ENCODE measurements at places on chromosomes 11 and 22.

- peak; percentile 45 for DNase-seq
Observed at GRCh38 chr11:2804701-2805387, 80.7 kb downstream of the CDKN1C start.

DNA sequence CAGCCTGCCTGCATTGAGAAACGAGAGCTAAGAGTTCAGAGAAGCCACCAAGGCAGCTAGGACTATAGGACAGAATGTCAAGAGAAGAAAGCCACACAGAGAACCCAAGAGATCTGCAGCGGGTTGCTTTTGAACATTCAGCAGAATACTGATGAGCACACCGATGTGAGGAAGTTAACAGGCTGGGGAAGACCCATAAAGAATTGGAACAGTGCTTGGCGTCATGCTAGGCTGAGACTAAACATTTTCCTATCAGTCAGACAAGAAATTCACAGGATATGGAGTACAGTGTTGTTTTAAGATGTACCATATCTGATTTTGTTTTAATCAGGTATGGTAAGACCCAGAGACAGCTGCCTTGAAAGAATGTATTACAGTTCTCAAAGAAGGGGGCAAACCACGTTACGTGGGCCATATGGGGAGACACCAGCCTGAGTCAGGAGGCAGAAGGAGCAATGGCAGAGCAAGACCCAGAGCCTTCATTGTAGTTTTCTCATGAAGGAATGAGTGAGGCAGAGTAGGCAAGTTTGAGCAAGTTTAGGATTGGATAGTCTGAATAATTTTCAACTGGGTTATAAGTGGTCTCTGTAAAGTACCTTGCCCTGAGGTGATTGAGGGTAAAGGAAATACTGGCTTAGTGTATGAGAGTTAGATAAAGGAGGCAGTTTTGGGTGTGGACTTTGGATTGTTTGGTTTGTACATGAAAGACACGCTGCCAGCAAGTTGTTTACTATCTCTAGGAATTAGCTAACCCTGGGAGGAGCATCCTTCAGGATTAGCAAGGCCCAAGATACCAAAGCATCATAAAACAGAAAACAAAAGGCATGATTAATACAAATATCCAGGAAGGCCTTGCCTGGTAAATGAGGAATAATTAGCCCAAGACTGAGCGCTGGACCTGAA is 14.3 kb downstream of the LRRC75B start:
- DNase-seq = no peak

GRCh38 chr11:12755510-12756453 is 81.6 kb downstream of the TEAD1 start:
- DNase-seq = no peak

DNA sequence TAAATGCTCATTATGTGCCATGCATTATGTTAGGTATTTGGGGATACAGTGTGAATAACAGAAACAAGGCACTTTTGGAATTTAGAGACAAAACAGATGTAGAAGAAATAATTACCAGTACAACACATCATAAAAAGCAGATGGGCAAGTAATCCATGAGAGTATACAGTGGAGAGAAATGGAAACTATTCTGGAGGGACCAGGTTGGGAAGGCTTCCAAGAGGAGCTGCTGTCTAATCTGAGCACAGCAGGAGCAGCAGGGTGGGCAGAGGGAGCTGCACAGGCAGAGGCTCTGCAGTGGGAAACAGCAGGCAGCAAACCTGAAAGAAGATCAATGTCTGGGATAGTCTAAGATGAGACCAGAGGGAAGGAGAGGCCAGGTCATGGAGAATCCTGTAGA is 268.7 kb upstream of the CCDC90B start:
- DNase-seq = peak; percentile 37

DNA sequence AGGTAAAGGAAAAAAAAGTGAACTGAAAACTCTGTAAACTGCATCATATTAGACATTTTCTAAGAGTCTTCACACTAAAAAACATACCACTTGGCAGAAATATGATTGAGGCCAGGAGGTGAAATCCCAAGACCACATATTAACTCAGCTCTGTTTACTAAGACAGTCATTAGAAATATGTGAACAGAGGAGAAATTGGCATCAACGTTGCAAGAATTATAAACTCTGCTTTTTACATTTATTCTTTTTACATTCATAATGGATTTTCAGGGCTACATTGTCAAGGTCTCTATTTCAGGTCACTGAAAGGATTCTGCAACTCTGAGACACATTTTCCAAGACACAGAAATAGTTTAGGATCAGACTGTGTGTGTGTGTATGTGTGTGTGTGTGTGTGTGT is 1364.0 kb downstream of the LRRC4C start:
- DNase-seq = no peak

DNA sequence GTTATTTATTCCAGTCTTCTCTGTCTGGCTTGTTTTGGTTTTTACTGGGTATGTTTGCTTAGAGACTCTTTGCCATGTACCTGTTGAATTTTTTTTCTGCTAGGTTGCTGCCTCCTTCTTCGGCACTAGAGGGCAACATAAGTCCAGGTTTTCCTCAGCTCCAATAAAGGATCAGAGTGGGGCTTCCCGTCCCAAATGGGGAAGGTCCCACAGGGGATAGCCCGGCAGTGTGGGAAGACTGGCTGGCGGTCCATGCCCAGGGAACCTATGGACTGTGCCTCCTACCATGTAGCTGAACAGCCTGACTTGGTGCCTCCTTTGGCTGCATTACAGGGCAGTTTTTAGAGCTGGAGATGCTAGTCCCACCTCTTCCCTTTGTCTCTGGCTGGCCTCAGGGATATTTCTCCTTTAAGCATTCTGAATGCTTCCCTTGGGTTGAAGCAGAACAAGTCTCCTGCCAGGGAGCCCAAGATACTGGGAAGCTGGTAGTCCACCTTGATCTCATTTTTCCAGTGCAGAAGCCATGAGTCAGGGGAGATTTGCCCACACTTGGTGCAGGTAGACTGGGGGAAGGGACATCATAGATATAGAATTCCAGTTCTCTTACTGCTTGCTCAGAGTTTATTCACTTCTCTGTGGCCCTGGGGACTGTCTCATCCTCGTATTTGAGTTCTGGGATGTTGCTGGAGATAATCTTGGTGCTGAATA is 60.2 kb downstream of the BRD1 start:
- DNase-seq = peak; percentile 18

DNA sequence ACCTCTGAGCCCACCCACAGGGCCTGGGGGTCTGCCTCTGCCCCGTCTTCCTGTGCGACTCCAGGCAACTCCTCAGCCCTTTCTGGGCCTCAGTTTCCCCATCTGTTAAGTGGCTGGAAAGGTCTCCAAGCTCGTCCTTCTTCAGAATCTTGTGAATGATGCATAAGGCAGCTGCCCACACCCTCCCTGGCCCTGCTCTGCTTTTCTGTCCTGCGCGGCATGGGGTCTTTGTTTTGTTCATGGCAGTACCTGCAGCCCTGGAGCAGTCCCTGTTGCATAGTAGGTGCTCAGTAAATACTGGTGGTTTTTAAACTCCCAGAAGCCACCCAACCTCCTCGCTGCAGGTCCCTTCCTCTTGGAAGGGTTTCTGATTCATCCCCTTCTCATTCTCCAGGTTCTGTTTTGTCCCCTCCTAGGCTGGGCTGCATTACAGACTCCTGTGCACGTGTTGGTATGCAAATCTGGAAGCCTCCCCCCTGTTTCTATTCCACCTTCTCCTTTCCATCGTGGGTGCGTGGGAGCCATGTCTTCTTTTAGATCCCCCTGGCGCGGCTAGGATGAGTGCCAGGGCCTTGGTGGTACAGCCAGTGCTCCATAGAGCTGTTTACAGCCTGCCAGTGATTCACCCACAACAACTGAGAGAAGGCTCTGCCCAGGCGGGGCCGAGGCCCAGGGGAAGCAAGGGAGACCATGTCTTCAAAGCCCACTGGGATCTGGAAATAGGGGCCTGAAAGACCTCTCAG is 19.3 kb upstream of the SYT7 start:
- DNase-seq = no peak

- no peak for DNase-seq
Observed at GRCh38 chr11:121226415-121227263, 65.9 kb upstream of the SC5D start.

DNA sequence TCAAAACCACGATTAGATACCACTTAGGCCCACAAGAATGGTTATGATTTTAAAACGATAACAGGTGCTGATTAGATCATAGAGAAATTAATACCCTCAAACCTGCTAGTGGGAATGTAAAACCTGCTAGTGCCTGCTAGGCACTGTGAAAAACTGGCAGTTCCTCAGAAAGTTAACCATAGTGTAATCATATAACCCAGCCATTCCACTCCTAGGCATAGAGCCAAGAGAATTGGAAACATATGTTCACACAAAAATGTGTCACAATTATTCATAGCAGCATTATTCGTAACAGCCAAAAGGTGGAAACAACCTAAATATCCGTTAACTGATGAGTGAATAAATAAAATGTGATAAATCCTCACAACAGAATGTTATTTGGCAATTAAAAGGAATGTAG is 122.2 kb upstream of the SYN3 start:
- DNase-seq = no peak

DNA sequence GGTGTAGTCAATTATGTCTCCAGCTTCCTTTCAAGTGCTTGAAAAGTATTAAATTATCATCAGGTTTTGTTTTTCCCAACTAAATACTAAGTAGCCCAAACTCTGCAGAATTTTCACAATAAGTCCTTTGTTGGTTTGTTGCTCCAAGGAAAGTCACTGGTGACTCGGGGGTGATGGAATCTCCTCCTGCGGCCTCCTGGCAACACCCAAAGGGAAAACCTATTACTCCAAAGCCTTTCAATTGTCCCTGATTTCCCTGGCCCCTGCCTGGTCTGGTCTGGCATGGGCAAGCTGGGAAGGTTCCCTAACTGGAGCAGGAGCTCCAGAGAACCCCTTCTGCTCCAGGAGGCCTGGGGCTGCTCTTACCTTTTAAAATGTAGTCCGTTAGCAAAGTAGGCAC is 47.9 kb downstream of the FEZ1 start:
- DNase-seq = no peak

DNA sequence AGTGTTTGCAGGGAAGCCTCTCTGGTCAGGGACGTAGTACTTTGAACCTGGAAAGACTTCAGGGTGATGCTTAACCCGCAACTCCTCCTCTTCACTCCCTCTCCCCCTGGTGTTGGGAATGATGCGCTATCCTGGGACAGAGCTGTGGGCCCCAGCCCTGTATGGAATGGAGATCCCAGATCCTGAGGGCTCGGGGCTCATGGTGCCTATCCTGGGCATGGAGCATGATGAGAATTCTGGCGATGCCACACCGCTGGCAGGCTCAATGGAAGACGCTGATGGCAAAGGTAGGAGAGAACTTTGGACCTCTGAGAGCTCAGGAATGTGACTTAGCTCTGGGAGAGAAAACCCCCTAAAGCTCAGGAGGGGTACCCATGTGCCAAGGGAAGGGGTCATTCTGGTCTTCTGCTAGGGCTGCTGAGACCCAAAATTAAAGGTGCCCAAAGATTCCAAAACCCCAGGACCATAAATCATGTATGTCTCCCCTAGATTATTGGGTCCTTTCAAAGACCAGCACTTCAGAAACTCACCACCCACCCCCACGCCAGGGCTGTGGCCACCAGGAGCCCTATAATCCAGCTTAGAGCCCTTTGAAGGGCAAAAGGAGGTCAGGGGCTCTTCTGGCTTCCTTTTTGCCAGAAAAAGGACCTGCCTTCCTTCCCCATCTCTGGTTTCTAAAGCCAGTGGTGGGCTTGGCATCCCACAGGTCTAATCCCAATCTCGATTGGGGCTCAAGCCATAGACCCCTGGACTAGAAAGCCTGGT is 52.5 kb downstream of the BTG4 start:
- no peak for DNase-seq

GRCh38 chr11:29801561-29801960 is 215.3 kb downstream of the KCNA4 start:
- DNase-seq = no peak

- DNase-seq = no peak
Observed at GRCh38 chr11:1998290-1998689, 648 bp upstream of the H19 start.

DNA sequence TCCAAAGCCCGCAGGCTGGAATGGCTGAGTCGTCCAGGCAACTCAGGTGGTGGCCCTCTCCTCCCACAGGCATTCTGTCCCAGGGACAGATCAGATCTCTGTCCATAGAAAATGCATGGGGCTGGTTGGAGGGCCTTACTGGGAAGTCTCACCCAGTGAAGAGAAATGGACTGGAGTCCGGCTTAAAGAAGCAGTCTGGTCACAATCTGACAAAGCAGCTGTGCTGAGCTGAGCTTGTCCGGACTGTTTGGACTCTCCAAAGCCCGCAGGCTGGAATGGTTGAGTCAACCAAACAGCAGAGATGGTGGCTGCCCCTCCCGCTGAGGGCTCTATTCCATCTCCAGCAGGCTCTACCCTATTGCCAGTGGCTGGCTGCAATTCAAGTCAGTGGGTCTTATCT is 14.4 kb upstream of the DEPDC7 start:
- no peak for DNase-seq

GRCh38 chr11:73293356-73293936 is 14.6 kb upstream of the ARHGEF17 start:
- peak; percentile 21 for DNase-seq

DNA sequence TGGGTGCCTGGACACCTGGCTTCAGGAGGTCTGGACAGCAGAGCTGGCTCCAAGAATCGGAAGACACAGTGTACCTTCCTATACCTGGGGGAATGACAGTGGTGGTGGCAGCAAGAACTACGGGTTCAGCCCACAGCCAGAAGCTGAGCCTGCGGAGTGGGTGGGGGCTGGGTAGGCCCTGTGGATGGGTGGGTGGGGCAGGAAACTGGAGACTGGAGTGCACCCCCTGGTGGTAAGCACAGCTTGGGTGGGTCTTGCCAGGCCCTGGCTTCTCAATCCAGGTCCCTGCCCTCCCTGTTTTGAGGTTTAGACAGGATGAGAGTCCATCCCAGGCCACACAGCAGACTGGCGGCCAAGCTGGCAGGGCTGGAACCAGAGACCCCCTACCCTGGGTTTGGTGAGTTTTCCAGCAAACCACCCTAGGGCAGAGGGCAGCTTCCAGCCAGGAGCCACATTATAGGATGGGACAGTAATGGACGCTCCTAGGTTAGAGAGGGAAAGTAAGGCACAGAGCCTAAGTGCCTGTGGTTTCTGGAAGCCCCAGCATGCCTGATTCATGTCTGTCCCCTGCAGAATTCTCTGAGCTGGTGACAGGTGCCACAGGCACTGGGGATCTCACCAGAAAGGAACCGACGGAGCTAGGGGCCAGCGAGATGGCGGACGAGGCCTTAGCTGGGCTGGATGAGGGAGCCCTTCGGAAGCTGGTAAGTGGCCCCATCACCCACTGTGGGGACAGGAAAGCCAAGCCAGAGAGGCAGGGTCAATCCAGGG is 1.7 kb downstream of the SMTN start:
- DNase-seq = peak; percentile 70

DNA sequence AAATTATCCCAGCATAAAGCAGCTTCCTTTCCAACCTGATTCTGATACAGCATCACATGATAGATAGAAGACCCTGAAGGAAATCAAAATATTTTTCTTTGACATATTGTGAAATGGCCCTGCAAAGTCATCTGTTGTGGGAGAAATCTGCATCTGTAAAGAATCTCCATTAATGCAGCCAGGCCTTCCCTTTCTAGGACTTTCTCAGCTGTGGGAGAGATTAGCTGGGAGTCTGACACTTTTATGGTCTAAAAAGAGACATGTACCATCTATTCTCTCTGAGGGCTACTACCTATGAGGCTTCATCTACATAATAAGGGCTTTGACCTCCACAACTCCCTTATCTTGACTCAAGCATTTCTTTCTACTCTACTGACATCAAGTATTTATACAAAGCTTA is 238.1 kb downstream of the SWAP70 start:
- DNase-seq = no peak
